ENCODE measurements at places on chromosomes 4 and X. TPM values are rescaled to one million over a fixed set of nuclear protein-coding genes. Genes with fewer than 3 reads are reported as not detected.
A peak's percentile ranks its signal among the peaks of the same experiment; 100 is the strongest.

DNA sequence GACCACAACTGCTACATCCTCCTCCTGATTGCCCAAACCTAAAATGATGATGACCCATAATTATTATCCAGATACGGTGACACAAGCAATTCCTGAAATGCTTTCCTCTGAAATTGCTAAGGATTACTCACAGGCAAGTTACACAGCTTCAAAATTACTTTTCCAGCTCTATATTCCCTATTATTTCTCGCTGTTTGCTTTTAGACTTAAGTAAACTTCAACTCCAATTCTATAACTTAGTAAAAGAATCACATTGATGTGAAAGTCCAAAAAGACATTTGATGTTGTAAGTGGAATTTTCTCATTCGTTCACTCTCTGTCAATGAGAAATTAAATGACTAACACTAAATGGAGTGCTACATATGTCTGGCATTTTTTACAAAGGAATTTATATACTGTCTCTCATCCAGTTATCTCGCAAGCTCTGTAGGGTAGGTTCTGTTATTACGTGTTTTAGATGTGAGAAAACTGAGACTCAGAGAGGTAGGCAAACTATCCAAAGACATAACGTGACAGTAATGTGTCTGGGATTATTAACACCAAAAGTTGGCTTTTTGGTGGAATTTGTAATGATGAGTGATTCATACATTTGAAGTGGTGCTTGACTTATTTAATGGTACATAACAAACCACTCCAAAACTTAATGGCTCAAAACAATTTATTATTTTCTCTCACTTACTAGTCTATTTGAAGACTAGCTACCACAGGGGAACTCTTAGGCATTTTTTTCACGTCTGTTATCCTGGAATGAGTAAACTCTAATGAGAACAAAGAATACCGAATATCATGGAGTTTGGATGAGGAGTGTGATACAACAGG lies 31.5 kb downstream of the PALLD start:
- H3K27me3 ChIP-seq: no peaks in the 10 kb centered on the region
- H3K27ac ChIP-seq: no peak overlapping the region
- H3K4me3 ChIP-seq: no peak overlapping the region
- peaks cover 1% of the 10 kb centered on the region for H3K4me1 ChIP-seq

- no peak for DNase-seq
- no peak overlapping the region for H3K27ac ChIP-seq
- no peaks in the 10 kb centered on the region for H3K4me1 ChIP-seq
- H3K4me3 ChIP-seq: no peak overlapping the region
- no peaks in the 10 kb centered on the region for H3K36me3 ChIP-seq
Observed at GRCh38 chr4:59644765-59645164, 1555.4 kb upstream of the ADGRL3 start.

DNA sequence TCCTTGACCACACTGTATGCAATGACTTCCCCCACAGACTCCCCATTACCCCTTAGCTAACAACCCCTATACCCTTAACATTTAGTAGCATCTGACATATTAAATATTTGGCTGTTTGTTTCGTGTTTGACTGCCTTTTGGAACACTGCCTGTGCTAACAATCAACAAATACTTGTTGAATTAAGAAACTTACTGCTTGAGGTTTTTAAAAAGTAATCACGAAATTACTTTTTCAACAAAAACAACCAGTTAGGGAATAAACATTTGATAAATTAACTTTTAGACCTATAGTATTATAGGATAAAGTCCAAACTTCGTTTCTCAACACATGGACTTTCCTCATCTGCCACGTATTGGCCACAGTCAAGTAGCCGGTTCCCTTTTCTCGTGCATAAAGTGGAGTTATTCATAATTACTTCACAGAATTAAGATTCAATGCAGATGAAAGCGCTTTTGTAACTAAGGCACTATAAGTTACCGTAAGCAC lies 555 bp upstream of the ELMOD2 start:
- H3K27ac ChIP-seq: no peak overlapping the region
- H3K4me1 ChIP-seq: peaks cover 29% of the 10 kb centered on the region
- H3K36me3 ChIP-seq: peaks cover 16% of the 10 kb centered on the region
- peak overlapping the region; percentile 93 for H3K4me3 ChIP-seq
- no peaks in the 10 kb centered on the region for H3K27me3 ChIP-seq

- no peak for DNase-seq
- peaks cover 56% of the 10 kb centered on the region for H3K36me3 ChIP-seq
- H3K4me3 ChIP-seq: no peak overlapping the region
- no peaks in the 10 kb centered on the region for H3K27me3 ChIP-seq
Observed at GRCh38 chrX:10117864-10118377, 38.9 kb upstream of the CLCN4 start.

GRCh38 chrX:47992669-47993068 lies 11.1 kb downstream of the ZNF182 start:
- no peak overlapping the region for H3K4me3 ChIP-seq
- H3K27me3 ChIP-seq: no peaks in the 10 kb centered on the region

DNA sequence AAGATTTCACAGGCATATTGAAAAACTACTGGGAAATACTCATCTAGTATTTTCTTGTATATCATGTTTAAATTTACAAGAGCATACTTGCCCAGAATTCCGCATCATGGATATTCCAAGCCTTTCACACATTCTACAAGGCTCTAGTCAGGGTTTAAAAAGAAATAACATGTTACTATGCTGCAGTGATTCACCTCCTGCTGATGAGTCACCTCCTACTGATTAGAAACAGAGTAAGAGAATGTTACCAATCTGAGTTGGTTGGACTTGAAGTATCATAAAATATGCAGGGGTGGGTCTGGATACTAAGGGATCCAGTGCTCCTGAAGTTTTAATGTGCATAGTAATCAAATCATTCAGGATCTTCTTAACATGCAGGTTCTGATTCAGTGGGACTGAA lies 192.0 kb upstream of the ANK2 start:
- no peak overlapping the region for H3K27ac ChIP-seq
- DNase-seq: no peak
- H3K4me1 ChIP-seq: peaks cover 56% of the 10 kb centered on the region
- H3K36me3 ChIP-seq: no peaks in the 10 kb centered on the region
- no peaks in the 10 kb centered on the region for H3K27me3 ChIP-seq

DNA sequence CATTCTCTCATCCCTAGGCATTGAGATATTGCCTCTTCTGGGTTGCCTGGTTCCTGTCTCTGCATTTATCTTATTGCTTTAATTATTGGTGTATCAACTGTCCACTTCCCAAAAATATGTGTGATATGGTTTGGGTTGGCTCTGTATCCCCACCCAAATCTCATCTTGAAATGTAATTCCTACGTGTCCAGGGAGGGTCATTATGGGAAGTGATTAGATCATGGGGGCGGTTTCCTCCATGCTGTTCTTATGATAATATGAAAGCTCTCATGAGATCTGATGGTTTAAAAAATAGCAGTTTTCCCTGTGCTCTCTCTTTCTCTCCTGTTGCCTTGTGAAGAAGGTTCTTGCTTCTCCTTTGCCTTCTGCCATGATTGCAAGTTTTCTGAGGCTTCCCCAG lies 308.3 kb upstream of the HS3ST1 start:
- no peaks in the 10 kb centered on the region for H3K4me1 ChIP-seq
- no peak overlapping the region for H3K27ac ChIP-seq
- no peak for DNase-seq
- no peaks in the 10 kb centered on the region for H3K27me3 ChIP-seq
- no peaks in the 10 kb centered on the region for H3K36me3 ChIP-seq
- H3K4me3 ChIP-seq: no peak overlapping the region

The NXF2 gene
- not detected for total RNA-seq

The SRPK3 gene
- 0.30 TPM for total RNA-seq

The ART3 gene
- total RNA-seq: not detected

The MRPL1 gene
- total RNA-seq: 39.0 TPM

The CAPN6 gene
- total RNA-seq: 0.82 TPM
